ENCODE measurements at places on chromosomes 16 and 17.
A peak's percentile ranks its signal among the peaks of the same experiment; 100 is the strongest.

GRCh38 chr17:65886315-65887245 is 305.4 kb downstream of the CEP112 start:
- H3K4me1 ChIP-seq, result no peaks in the 10 kb centered on the region
- DNase-seq, result no peak
- no peak overlapping the region for H3K27ac ChIP-seq
- no peak overlapping the region for H3K4me3 ChIP-seq
- H3K27me3 ChIP-seq, result no peaks in the 10 kb centered on the region

DNA sequence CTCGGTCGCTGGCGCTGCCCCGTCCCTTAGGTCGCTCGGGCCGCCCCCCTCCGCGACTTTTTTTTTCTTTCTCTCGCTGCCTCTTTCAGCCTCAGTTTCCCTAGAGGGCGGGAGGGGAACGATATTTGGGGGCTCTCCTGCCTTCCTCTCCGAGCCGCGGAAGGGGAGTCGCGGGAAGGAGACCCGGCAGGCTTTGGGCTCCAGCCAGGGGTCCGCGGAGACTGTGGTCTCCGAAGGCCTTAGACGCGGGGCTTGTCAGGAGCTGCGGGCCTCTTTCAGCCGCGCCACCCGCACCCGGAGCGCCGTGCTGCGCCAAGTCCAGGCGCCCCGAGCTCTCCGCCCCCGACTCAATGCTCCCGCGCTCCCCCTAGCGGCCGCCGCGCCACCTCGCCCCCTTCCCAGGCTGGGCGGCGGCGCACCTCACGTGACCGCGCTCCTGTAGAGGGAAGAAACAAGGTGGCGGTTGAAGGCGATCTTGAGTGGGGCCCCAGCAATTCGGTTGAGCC is at the start of gene LRRC37B:
LRRC37B (plus strand) TSS at position 427 of the 506 bp plus-strand sequence. CDS start 14,010 bp downstream, outside the sequence.
- H3K4me1 ChIP-seq, result peaks cover 41% of the 10 kb centered on the region
- H3K27me3 ChIP-seq, result no peaks in the 10 kb centered on the region
- peak within 1 kb of the TSS; percentile 74 for H3K27ac ChIP-seq
- no peaks in the 10 kb centered on the region for H3K36me3 ChIP-seq
- DNase-seq, result peak; percentile 85
- H3K4me3 ChIP-seq, result peak within 1 kb of the TSS; percentile 44

GRCh38 chr17:73140566-73140965 is 24.2 kb upstream of the SSTR2 start:
- H3K36me3 ChIP-seq, result no peaks in the 10 kb centered on the region
- no peak for DNase-seq
- no peak overlapping the region for H3K4me3 ChIP-seq
- H3K27me3 ChIP-seq, result no peaks in the 10 kb centered on the region
- H3K4me1 ChIP-seq, result peaks cover 11% of the 10 kb centered on the region
- H3K27ac ChIP-seq, result no peak overlapping the region

GRCh38 chr17:4881761-4882555 is 17.4 kb upstream of the C17orf107 start:
- H3K27me3 ChIP-seq, result no peaks in the 10 kb centered on the region
- no peak overlapping the region for H3K27ac ChIP-seq
- no peak overlapping the region for H3K4me3 ChIP-seq
- peak; percentile 64 for DNase-seq
- H3K36me3 ChIP-seq, result peaks cover 41% of the 10 kb centered on the region
- no peaks in the 10 kb centered on the region for H3K4me1 ChIP-seq

GRCh38 chr16:12027558-12028287 is 51.2 kb downstream of the SNX29 start:
- no peak overlapping the region for H3K4me3 ChIP-seq
- H3K36me3 ChIP-seq, result no peaks in the 10 kb centered on the region
- DNase-seq, result no peak

DNA sequence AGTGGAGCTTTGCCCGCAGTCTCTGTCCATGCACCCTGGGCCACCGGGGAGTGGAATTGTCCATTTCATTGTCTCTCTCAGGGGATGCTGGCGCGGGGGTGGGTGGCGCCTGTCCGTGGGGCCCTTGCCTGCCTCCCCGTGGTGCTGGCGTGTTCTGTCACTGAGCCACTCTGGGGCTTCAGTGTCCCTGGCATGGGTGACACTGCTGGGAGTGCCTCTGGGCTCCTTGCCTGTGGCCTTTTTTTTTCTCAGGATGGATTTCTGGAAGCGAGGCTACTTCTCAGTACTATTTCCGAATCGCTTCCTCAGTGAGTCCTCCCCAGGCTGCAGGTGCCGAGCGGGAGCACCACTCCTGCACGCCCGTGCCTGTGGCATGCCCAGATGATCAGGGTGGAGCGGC is 55.0 kb downstream of the PDPK1 start:
- DNase-seq, result no peak
- peaks cover 47% of the 10 kb centered on the region for H3K36me3 ChIP-seq
- H3K27me3 ChIP-seq, result no peaks in the 10 kb centered on the region
- H3K4me3 ChIP-seq, result no peak overlapping the region
- H3K27ac ChIP-seq, result no peak overlapping the region

GRCh38 chr16:81925016-81925415 is 86.3 kb downstream of the SDR42E1 start:
- no peak overlapping the region for H3K27ac ChIP-seq
- no peak for DNase-seq
- no peaks in the 10 kb centered on the region for H3K27me3 ChIP-seq

GRCh38 chr16:10880594-10881452 is 3.8 kb downstream of the CIITA start:
- H3K4me1 ChIP-seq, result peaks cover 49% of the 10 kb centered on the region
- H3K27me3 ChIP-seq, result peaks cover 3% of the 10 kb centered on the region
- no peak overlapping the region for H3K27ac ChIP-seq

GRCh38 chr16:89988951-89989350 is 30.3 kb downstream of the DBNDD1 start:
- DNase-seq, result no peak
- H3K27me3 ChIP-seq, result no peaks in the 10 kb centered on the region
- no peak overlapping the region for H3K4me3 ChIP-seq
- H3K36me3 ChIP-seq, result peaks cover 44% of the 10 kb centered on the region

- no peak for DNase-seq
- no peaks in the 10 kb centered on the region for H3K27me3 ChIP-seq
- no peak overlapping the region for H3K27ac ChIP-seq
Observed at GRCh38 chr17:1078831-1079561, 82.1 kb downstream of the TIMM22 start.

GRCh38 chr17:78029697-78030096 is 71.2 kb downstream of the TNRC6C start:
- H3K27me3 ChIP-seq, result no peaks in the 10 kb centered on the region
- H3K4me1 ChIP-seq, result peaks cover 11% of the 10 kb centered on the region
- no peak overlapping the region for H3K4me3 ChIP-seq
- peaks cover 15% of the 10 kb centered on the region for H3K36me3 ChIP-seq

DNA sequence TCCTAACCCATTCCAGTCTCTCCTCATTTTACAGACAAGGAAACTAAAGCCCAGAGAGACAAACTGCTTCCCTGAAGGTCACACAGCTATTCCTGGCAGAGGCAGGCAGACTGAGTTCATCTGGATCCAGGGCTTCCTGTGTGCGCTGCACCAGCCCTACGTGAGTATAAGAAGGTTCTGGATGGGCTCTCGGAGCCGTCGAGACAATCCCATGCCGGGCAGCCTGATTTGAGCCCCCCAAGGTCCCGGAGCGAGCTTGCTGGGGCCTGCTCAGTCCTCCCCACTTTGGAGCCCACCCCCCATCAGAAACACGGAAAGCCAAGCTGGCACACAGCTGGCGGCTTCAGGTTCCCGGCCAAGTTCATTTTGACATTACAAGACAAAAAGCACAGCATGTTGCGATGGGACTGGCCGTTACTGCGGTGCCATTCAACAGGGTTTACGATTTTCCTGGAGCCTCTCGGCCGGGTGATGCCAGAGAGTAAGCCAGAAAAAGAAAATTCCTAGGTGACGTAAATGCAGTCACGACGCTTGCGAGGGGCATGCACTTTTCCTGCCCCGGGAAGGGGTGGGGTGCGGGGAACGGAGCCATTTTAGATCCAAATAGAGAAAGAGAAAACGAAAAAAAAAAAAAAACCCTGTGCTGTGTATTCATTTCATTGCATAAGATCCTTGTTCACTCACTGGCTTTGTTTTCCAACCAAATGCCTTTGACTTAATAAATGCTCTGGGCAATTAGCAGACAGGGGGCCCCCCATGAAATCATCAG is 167.1 kb upstream of the FOXF1 start:
- no peaks in the 10 kb centered on the region for H3K27me3 ChIP-seq
- DNase-seq, result no peak
- H3K4me3 ChIP-seq, result no peak overlapping the region

DNA sequence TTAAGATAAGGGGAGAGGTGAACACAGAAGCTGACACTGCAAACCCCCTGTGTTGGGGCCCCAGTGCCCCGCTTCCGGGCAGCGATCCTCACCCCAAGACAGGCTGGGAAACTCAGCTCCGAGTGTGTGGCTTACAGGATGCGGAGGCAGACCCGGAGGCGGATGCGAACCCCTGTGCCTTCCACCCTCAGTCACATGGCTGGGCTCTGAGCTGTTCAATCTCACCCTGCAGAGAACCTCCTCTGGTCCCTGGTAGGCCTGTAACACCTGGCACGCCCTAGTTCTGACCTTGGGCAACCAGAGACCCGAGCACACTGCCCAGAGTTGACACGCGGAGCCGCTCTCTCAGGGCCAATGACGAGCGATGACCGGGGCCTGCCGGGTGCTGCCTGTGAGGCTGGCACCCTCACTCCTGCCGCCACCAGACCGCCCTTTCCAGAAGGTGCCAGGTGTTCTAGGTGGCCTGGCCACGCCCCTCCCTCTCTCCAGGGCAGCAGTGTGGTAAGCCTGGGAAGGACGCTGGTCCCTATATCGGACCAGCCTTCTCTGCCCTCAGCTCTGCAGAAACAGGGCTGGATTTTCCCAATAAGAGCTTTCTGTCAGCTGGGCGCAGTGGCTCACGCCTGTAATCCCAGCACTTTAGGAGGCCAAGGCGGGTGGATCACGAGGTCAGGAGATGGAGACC is 23.3 kb downstream of the MEAK7 start:
- H3K4me3 ChIP-seq, result no peak overlapping the region
- peaks cover 6% of the 10 kb centered on the region for H3K36me3 ChIP-seq
- no peak for DNase-seq

DNA sequence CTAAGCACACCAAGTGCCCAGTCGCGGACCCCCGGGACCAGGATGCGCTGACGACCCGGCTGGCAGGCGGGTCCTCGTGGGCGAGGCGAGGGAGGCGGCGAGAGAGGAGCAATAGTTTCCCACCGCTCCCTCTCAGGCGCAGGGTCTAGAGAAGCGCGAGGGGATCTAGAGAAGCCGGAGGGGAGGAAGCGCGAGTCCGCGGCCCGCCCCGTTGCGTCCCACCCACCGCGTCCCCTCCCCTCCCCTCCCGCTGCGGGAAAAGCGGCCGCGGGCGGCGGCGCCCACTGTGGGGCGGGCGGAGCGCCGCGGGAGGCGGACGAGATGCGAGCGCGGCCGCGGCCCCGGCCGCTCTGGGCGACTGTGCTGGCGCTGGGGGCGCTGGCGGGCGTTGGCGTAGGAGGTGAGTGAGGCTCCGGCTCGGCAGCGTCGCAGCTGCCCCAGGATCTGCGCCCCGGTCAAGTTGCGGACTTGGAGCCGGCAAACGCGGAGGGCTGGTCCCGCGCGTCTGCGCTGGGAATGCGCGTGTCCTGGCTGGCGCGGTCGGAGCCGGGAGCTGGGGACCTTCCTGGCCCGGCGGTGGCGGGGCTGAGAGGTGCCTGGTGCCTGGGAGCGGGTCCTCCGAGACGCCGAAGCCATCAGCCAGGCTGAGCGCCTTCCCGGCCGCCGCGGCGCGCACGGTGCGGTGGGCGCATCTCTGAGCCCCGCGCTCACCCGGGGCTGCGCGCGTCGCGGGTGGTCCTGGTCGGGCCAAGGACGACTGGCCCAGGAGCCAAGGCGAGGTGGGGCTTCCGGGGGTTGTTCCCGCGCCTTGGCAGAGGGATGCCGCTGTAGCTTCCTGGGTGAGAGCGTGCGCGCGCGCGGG is at the start of gene ITGB3:
ITGB3 (plus strand) TSS at position 287 of the 862 bp plus-strand sequence; CDS start at position 322, 35 bp downstream.
- H3K4me1 ChIP-seq, result peaks cover 13% of the 10 kb centered on the region
- H3K27ac ChIP-seq, result no peak within 1 kb of the TSS
- peak; percentile 56 for DNase-seq
- H3K36me3 ChIP-seq, result no peaks in the 10 kb centered on the region
- peaks cover 14% of the 10 kb centered on the region for H3K27me3 ChIP-seq

GRCh38 chr16:1991588-1991947 is 1.8 kb downstream of the SYNGR3 start:
- H3K4me1 ChIP-seq, result peaks cover 22% of the 10 kb centered on the region
- no peak for DNase-seq
- no peaks in the 10 kb centered on the region for H3K36me3 ChIP-seq

DNA sequence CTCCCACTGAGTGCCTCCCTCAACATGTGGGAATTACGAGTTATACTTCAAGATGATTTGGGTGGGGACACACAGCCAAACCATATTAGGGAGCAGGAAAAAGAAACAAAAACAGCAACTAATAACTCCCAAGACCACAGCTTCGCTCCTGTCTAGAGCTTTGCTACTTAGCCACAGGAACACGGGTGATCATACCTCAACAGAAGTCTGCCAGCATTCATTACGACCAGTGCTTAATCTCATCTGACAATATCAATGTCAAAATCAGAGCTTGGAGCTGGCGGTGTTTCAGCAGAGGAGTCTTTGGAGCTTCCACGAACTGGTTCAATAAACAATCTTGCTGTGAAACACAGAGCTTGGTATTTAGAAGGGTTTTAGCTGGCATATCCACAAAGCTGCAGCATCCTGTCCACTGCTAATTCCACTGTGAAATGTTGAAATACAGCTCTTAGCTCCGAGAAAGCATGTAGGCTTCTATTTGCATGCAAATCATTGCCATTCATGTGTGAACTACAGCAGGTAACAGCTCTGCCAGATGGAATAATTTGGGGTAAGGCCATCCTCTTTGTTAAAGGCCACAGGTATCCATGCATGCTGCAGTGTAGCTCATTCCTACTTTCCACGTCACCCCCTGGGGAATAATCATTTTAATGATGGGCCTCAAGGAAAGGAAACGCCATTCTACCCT is 128.4 kb upstream of the GOT2 start:
- H3K4me3 ChIP-seq, result no peak overlapping the region
- no peaks in the 10 kb centered on the region for H3K27me3 ChIP-seq
- no peak for DNase-seq
- H3K4me1 ChIP-seq, result no peaks in the 10 kb centered on the region
- H3K27ac ChIP-seq, result no peak overlapping the region

GRCh38 chr17:10198509-10199249 is at the start of gene GAS7:
TSS of gene GAS7 (minus strand) at chr17:10198606.
- DNase-seq, result peak; percentile 29
- H3K4me3 ChIP-seq, result no peak within 1 kb of the TSS
- H3K27ac ChIP-seq, result no peak within 1 kb of the TSS
- H3K27me3 ChIP-seq, result peaks cover 5% of the 10 kb centered on the region

- no peak overlapping the region for H3K4me3 ChIP-seq
- no peaks in the 10 kb centered on the region for H3K27me3 ChIP-seq
- H3K27ac ChIP-seq, result no peak overlapping the region
- no peaks in the 10 kb centered on the region for H3K4me1 ChIP-seq
- no peaks in the 10 kb centered on the region for H3K36me3 ChIP-seq
Observed at GRCh38 chr16:64983963-64984362, 137.9 kb downstream of the CDH11 start.

GRCh38 chr17:545156-545555 is 169.5 kb downstream of the VPS53 start:
- H3K4me3 ChIP-seq, result no peak overlapping the region
- no peak overlapping the region for H3K27ac ChIP-seq
- no peak for DNase-seq
- no peaks in the 10 kb centered on the region for H3K27me3 ChIP-seq
- H3K4me1 ChIP-seq, result no peaks in the 10 kb centered on the region

GRCh38 chr16:89140401-89140800 is 31.1 kb upstream of the CDH15 start:
- H3K27ac ChIP-seq, result no peak overlapping the region
- no peak for DNase-seq
- H3K36me3 ChIP-seq, result peaks cover 2% of the 10 kb centered on the region
- no peak overlapping the region for H3K4me3 ChIP-seq

- H3K36me3 ChIP-seq, result no peaks in the 10 kb centered on the region
- H3K4me1 ChIP-seq, result peaks cover 10% of the 10 kb centered on the region
- H3K27me3 ChIP-seq, result no peaks in the 10 kb centered on the region
- no peak for DNase-seq
- H3K4me3 ChIP-seq, result no peak overlapping the region
Observed at GRCh38 chr17:3038941-3039340, 24.5 kb downstream of the OR1D5 start.

Measured in CD4-positive, alpha-beta memory T cell (primary cell).